ENCODE measurements at places on chromosomes 12 and 14.

GRCh38 chr12:109531411-109531810 lies 41.9 kb downstream of the MMAB start:
- DNase-seq: no peak

DNA sequence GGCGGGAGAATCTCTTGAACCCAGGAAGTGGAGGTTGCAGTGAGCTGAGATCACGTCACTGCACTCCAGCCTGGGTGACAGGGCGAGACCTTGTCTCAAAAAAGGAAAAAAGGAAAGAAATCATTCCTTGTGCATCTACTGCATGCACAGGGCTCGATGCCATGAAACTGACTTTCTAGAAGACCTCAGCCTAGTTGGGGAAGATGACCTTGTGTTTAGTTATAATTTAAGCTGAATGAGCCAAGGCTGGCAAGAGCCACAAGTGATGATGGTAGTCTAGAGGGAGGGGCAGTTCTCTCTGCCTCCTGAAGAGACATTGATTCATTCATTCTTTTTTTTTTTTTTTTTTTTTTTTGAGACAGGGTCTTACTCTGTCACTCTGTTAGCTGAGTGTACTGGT lies 24.2 kb downstream of the ACACB start:
- no peak for DNase-seq

GRCh38 chr14:23094666-23095195 lies at the start of gene ACIN1:
ACIN1 (minus strand) TSS chr14:23095136; CDS start chr14:23095112, 24 bp downstream.
- DNase-seq: no peak

- peak; percentile 11 for DNase-seq
Measured at GRCh38 chr12:83042441-83043200, 355.9 kb downstream of the TMTC2 start.

DNA sequence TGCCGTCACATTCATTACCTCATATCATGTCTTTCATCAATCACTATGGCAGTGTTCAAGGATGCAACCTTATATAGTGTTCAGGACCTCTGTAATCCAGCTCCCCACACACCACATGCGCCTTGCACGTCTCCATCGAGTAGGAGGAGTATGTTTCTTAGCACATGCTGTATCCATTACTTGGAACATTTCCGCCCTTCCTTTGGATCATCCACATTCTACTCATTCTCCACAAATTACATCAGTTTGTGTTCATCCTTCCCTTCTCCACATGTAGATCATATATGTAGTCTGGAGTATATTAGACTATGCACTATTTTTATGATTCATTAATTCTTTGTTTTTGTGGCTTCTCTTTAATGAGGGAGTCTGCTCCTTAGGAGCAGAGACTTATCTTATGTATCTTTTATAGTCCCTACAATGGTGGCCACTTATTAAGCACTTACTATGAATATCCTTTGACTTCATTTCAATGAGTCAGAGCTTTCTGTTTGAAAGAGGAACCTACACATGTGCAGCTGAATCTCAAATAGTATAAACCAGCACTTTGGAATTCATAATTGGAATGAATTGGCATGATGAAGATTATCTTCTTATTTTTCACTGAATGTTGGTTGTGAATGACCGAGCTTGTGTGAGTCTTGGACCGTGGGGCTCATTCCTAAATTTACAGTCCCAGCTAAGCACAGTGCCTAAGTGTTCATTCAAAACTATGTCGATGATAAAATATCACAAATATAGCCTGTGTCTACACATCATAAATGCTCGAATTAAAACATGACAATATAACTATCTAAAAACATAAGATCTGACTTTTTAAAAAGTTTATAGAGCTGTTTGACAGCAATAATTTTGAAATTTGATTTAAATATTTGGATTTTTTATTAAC lies 30.2 kb upstream of the NPAS3 start:
- DNase-seq: no peak

GRCh38 chr12:27523305-27523641 lies 733 bp upstream of the PPFIBP1 start:
- no peak for DNase-seq

DNA sequence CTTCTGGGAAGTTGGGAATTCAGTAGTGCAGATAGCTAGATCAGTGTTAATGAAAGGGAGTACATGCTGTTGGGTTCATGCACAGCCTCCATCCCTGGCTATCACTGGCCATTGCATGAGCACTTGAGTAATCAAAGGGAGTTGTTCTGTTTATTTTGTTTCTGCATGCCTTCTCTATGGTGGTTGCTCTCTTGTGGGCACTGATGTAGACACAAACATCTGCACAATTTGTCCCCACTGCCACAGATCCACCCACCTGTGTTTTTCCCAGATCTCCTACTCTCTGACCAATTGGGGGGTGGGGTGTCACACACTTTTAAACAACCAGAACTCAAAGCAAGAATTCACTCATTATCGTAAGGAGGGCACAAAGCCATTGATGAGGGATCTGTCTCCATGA lies 89.7 kb upstream of the DHRS4 start:
- no peak for DNase-seq

DNA sequence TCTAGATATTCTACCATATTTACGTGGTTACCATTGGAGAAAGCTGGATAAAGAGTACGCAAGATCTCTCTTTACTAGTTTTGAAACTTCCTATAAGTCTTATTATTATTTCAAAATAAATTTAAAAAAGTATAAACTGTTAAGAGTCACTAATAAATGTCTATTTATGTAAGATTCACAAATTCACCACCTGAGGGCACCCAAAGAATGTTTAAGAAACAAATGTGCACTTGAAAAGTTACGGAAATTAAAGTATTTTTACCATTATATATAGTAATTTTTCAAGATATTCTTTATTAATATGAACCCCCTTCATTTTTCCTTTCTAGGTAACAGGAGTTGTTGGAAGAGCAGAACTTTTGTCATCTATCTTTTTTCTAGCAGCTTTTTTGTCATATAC lies 11.9 kb downstream of the TMTC3 start:
- no peak for DNase-seq

DNA sequence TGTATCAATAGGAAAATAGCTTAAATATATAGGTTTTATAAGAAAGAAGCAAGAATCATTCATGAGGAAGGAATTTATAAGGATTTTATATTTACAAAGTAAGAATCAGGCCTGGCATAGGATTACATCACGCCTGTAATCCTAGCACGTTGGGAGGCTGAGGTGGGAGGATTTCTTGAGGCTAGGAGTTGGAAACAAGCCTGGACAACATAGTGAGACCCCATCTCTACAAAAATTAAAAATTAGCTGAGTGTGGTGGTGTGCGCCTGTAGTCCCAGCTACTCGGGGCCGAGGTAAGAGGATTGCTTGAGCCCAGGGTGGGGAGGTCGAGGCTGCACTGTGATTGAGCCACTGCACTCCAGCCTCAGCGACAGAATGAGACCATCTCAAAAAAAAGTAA lies 10.4 kb downstream of the WDR20 start:
- DNase-seq: no peak

DNA sequence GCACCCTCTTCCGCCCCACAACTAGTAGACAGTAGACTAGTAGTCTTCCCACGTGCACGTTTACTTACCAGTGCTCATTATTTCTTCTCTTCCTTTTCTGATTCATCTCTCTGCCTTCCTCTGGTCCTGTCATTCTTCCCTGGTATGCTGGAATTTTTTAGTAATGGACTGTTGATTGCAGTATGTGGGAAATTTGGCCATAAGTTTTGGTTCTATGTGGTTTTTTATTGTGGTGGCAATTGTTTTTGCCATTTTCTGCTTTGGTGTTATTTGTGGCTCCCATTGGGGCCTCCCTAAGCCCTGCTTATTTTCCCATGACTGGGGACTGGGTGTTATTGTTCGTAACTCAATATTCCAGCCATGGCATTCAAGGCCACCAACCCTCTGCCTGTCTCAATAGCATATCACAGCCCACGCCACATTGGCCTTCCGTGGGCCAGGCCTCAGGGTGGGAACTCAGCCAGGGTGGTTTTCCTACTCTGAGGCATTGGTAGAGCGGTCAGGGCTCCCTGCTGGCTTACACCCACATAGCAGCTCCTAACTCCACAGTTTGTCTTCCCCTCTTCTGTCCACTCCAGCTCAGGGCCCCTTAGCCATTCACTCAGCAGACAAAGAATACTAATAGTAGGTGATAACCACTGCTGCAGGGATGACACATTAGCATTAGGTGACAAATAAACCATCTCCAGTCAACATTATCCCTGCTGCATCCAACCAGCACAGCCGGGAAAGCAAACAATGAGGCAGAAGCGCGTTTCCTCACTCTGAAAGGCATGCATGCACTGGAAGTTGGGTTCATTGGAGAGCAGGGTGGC lies 321.5 kb downstream of the CACNA1C start:
- no peak for DNase-seq

DNA sequence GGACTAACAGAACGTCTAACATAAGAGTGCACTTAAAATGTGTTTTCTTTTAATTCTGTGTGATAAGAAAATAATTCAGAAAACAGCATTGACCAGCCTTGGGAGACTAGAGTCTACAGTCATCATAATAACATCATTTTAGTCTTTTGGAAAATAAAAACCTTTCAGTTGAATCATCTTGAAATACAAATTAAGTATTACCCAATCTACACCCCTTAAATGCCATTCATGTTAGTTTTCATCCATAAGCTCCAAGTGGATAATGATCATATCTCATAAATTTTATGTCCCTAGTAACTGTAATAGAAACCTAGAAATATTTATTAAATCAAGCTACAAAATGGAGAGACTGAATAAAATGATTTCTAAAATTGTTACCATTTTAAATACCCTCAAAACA lies 32.4 kb downstream of the EPS8 start:
- no peak for DNase-seq

DNA sequence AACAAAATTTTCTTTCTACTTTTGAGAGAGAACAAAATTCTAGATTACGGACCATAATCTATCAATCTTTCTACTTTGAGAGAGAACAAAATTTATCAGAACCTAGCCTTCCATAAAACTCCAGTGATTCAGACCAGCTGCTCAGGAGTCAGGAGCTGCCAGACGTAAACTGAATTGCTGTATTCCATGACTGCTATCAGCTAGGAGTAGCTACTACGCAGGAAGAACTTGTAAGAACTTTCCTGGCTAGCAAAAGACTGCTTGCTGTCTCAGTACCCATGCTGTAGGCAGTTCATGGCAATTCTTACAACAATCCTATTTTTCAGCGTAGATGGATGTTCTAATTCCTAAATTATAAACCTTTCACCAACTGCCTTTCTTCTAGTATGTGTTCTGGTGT lies 73.3 kb downstream of the MED13L start:
- DNase-seq: no peak

GRCh38 chr12:67512061-67512460 lies 136.5 kb upstream of the DYRK2 start:
- no peak for DNase-seq

- no peak for DNase-seq
Measured at GRCh38 chr12:56801661-56802622, 38.8 kb downstream of the HSD17B6 start.

GRCh38 chr12:56753566-56753965 lies 1.4 kb upstream of the PRIM1 start:
- no peak for DNase-seq

GRCh38 chr14:52355526-52355925 lies 41.4 kb downstream of the PTGER2 start:
- no peak for DNase-seq

DNA sequence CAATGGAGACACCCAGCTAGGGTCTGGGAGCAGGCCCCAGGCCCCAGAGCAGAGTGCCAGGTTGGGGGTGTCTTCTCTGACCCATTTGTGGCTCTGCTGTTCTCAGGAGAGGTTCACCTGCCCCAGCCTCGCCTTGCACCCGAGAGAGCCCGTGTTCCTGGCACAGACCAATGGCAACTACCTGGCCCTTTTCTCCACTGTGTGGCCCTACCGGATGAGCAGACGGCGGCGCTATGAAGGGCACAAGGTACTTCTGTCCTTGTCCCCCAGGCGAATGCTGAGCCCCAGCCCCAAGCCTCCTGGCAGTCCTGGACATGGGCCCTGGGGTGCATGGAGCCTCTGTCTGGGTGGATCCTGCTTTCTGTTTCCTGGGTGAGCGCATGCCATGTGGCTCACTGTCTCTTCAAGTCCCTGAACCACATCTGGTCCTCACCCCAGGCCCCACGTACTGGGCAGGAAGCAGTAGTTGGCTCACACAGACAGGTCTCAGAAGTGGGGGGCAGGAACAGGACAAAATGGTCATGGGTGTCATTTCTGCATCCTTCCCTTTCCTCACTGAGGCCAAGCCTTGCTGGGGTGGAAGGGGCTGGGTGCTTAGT lies 58.2 kb downstream of the BEGAIN start:
- DNase-seq: no peak

- DNase-seq: no peak
Measured at GRCh38 chr14:65957631-65958205, 528.5 kb upstream of the CCDC196 start.

DNA sequence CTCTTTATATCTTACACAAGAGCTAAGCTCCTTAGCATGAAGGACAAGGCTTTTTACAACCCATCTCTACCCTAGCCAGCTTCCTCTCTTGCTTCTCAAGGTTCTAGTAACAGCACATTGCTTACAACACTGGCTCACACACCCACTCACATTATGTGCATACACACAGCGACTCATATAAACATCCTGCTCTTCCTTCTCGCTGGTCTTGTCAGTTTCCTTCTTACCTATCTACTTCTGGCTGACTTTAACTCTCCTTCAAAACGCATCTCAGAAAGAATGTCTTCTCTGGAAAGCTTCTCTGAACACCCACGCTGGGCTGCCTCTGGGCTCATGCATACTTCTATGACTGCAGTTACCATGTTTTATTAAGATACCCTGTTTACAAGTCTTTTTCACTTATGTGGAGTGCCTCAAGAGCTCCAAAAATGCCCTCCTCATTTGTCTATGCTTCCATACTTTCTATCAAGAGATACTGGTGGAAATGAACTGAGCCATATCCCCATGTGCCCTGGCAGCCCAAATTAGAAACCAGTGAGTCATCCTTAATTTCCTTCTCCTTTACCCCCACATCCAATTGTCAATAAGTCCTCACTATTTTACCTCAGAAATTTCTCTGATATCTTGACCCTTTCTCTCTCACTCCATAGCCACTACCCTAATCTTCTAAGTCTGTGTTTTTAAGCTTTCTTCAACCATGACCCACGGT lies 126.9 kb upstream of the KRAS start:
- peak; percentile 53 for DNase-seq

GRCh38 chr12:2955888-2956287 lies 3.3 kb upstream of the TEAD4 start:
- DNase-seq: no peak

DNA sequence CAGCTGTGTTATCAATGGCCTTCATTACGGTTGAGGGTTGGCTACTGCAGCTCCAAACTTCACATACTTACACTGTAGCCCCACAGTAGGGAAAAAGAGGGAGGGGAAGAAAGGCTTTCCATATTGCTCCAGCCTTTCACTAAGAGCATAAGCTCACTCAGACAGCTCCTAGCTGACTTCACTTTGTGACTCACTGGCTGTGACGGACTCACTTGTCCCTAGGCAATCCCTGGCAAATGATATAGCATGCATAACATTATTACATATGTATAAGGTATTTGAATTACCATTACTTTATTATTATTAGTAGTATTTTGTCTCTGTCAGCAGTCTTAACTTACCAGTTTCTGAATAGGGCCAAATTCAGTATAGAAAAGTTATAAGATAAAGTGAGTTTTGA lies 350.7 kb downstream of the RMST start:
- DNase-seq: no peak

GRCh38 chr12:72491426-72491825 lies 219.3 kb downstream of the TRHDE start:
- DNase-seq: no peak
